ENCODE measurements at places on chromosomes 4 and X.

DNA sequence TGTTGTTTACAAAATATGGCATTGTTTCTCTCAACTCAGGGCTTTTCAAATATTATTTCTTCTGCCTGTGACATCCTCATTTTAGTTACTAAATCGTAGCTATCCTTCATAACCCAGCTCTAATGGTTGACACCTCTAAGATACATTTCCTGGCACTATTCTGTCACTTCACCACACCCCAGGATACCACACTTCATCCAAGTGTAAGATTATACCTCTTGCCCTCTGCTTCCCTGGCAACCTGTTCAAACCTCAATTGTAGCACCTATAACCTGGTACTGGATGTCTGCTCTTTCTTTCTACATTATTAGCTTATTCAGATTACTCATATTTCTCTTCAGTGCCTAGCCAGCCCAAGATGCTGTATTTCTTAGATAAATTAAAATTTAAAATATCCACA lies 175.7 kb upstream of the SPIN4 start:
- DNase-seq = no peak

GRCh38 chrX:112826023-112826422 lies 14.6 kb downstream of the AMOT start:
- peak; percentile 6 for DNase-seq

- DNase-seq = peak; percentile 7
Measured at GRCh38 chr4:165874072-165874790, 1.2 kb downstream of the TLL1 start.

GRCh38 chrX:118455013-118455412 lies 40.6 kb upstream of the DOCK11 start:
- DNase-seq = no peak

DNA sequence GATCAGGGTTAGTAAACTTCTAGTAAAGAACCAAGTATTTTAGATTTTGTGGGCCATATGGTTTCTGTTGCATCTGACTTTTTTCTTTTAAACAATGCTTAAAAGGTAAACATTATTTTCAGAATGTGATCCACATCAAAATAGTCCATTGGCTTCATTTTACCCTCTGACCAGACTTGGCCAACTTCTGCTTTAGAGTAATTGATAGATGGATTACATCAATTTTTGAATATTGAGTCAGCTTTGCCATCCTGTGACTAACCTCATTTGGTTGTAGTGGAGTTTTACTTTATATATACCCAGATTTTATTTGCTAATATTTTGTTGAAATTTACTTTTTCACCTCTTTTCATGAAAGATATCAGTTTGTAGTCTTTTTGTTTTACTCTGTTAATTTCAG lies 559.8 kb downstream of the TLL1 start:
- DNase-seq = no peak

DNA sequence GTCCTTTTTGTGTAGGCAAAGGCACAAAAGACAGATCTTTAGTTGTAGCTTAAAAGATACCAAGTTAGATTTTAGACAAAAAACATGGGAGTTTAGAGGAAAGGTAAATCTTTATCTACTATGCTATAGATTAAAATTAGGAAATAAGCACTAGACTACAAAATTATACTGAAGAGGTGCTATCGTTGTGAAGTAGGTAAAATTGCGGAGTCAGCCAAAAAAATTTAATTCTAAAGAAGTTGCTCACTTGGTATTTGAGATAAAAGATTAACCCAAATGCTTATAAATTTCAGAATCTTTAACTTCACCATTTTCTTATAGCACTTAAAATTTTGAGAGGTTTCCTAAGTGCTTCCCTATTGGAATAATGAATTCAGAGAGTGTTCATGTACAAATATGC lies 604.1 kb downstream of the GRXCR1 start:
- DNase-seq = no peak

Measured in GM03348 (cell line).